Smooth muscle cell of the brain vasculature (primary cell): ENCODE measurements at places on chromosomes 1 and 21.
A peak's percentile ranks its signal among the peaks of the same experiment; 100 is the strongest.

DNA sequence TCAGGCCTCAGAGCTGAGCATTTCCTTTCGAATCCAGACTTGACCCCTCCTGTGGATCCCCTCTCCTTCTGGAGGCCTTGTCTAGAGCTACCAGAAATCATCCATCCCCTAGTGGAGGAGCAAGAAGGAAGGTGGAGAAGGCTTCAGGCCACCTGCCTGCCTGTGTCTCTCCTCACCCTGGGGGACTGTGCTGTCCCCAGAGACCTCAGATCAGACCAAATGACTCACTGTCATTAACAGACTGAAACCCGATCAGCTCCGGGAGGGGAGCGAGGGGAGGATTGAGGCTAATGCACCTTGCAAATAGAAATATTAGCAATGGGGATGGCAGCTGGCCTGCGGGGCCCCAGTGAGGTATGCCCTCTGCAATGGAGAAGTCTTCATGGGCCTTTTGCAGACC is 2.1 kb downstream of the MYBPH start:
- no peak for DNase-seq

- no peak for DNase-seq
Observed at GRCh38 chr1:75720820-75721219, 3.7 kb upstream of the ACADM start.

GRCh38 chr1:28197682-28198415 is 21.4 kb upstream of the PTAFR start:
- no peak for DNase-seq

GRCh38 chr1:101282314-101283038 is 45.7 kb downstream of the S1PR1 start:
- DNase-seq = peak; percentile 31

DNA sequence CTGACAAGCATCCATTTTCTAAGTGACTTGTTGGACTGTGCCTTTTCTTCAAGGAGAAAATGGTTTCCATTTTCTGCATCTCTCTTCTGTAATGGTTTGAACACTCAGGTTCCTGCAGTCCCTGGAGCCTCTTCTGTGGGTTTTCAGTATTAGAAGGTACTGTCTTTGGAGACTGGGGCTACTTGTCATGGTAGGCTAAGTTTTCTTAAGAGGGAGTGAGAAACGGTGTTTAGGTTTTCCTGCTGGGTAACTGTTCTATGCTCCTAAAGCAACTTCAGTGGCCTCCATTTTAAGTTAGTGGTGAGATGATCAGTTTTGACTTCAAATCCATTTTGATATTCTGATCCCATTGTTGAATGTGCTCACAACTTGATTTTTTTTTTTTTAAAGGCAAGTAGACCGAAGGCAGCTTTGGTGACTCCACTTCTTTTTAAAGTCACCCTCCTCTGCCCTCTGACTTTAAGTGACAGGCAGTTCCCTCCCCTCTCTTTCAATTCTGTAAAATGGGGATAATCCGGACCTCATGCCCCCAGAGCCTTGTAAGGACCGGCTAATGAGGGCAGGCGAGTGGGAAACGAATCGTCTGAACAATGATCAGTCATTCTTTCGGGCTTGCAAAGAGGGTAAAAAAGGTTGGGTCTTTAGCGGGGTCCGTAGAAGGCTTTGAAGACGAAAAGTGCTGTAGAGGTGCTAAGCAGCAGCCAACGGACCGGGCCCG is 1.0 kb upstream of the ARID1A start:
- no peak for DNase-seq

GRCh38 chr1:39800471-39800835 is 11.8 kb upstream of the BMP8B start:
- no peak for DNase-seq

- DNase-seq = no peak
Observed at GRCh38 chr21:43015906-43016540, 41.7 kb downstream of the PKNOX1 start.

GRCh38 chr1:30191154-30191702 is 532.2 kb downstream of the MATN1 start:
- no peak for DNase-seq

DNA sequence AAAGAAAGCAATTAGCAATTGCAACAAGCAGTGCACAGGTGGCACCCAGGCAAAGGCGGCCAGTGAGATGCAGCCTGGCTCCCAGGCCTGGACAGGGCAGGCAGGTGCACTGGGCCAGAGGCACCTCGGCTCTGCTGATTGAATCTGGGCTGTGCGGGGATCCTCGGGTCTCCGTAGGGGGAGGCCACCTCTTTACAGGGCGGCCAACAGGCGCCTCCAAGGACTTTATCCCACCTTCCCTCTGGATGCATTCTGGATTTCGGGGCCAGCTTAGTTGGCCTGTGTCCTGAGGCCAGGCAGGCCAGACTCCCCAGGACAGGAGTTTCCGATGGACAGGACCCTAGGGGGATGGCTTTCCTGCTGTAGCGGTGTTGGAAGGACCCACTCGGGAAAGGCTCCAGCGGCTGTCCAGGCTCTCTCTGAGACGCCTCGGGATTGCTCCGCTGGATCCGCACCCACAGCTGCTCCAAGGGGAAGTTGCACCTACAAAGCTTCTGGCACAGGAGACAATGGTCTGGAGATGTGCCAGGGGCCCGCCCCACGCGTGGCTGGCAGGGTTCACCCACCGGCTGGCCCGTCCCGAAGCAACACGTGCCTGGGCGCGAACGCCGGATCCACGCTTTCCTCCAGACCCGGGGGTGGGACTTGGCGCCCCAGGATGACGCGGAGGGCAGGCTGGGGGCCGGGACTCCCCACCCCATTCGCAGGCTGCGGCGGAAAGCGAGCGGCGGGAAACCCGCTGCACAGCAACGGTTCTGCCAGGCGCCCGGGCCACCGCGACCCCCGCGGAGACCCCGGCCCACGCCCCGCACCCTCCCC is 810 bp downstream of the SLC19A1 start:
- no peak for DNase-seq

DNA sequence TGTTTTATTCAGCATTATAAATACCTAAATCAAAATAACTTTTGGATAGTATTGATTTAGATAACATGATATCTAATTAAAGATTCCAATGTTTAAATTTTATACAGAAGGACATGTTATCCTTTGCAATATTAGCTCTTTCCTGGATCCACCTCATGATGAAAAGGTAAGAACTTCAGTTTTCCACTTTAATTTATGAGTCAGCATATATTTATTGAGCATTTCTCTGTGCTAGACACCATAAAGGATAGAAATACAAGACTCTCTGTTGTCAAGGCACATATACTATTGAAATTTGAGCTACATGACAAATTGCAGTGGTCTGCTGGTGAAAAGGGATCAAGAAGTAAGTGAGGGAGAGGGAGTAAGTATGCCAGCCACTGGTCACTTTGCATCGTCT is 68.1 kb upstream of the EXO1 start:
- no peak for DNase-seq

DNA sequence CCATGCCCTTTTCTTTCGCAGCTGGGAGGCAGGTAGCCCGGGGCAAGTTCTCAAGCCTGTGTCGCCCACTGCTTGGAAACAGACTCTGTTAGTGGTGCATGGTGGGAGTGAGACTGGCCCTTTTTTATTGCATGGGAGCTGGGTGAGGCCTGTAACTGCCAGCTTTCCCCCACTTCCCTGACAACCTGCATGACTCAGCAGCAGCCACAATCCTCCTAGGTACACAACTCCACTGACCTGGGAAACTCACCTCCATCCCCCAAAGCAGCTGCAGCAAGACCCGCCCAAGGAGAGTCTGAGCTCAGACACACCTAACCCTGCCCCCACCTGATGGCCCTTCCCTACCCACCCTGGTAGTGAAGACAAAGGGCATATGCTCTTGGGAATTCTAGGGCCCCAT is 25.8 kb downstream of the PIGP start:
- no peak for DNase-seq

GRCh38 chr1:180154325-180155181 is at the start of gene QSOX1:
TSS of gene QSOX1 (plus strand) at chr1:180154869. CDS start at chr1:180154908, 39 bp downstream.
- DNase-seq = peak; percentile 44

DNA sequence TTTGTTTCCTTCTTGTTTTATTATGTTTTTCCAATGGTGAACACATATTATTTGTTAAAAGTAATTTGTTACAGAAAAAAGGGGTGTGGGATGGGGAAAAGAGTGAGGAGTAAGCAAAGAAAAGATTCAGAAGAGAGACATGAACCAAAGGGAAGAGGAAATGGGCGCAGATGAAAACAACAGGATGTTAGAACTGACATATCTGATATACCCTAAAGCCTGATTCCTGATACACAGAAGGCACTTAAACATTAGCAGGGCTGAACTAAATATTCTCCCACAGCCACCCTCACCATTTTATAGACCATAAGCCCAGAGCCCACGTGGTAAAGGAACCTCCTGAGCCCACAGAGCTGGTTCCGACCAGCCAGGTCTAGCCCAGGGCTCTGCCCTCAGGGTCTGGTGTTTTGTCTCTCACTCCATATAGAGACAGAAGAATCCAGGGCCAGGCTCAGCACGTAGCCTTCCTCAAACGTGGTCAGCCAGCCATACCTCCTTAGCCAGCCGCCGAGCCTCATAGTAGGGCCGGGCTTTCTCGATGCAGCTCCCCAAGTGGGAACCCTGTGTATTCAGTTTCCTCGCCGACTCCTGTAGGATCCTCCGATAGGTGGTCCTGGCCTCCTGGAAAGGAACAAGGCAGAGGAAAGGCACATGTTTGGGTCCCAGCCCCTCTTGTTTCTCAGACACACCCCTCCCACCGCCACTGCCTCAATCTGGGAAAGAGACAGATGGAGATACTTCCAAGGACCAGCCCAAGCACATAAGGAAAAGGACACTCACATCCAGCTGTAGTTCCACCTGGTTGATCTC is 9.5 kb downstream of the SH3BP5L start:
- DNase-seq = no peak

DNA sequence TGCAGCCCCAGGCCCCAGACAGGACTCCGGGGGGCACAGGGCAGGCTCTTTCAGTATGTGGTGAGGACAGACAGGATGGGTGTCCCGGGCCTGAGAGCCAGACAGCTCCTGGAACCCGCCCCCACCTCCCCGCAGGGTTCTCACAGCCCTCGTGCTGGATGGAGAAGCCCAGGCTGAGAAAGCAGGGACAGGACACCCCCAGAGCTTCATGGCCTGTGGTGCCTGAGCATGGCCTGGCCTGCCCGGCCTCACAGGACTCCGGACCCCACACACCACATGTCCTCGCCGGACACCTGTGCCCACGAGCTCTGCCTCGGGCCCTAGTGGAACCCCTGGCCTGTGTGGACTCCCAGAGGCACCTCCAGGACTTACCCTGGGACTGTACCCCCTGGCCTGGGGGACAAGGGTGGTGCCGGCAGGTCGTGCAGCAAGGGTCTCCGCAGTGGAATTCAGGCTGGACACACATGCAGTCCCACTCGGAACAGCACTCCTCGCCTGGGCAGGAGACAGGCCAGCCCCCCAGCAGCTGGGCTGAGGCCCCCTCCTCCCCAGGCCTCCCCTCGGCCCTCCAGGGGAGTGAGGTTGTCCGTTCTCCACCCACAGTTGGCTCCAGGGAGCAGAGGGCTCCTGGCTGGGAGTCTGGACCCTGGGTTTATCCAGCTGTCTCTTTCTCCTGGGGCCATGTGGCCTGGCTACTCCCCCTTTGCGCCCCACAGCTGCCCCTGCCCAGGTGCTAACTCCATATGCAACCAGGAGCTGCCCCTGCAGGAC is 1.2 kb downstream of the TNFRSF18 start:
- no peak for DNase-seq

DNA sequence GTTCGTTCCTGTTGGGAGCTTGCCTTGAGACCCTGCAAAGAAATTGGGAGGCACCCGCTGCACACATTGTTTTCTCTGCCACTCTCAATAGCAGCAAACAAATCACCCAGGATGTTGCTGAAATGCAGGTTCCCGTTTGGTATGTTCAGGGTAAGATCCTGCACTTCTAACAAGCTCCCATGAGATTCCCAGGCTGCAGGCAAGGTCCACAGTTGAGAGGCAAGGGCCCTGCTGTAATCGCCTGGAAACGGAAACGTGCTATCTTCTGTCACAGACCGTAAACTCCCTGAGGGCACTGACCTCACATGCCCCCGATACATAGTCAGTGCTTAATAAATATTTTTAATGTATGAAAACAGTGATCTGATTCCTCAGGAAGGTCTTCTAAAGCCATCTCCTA is 37.8 kb downstream of the XCL1 start:
- DNase-seq = no peak

GRCh38 chr21:26457817-26458216 is 115.3 kb downstream of the CYYR1 start:
- no peak for DNase-seq

DNA sequence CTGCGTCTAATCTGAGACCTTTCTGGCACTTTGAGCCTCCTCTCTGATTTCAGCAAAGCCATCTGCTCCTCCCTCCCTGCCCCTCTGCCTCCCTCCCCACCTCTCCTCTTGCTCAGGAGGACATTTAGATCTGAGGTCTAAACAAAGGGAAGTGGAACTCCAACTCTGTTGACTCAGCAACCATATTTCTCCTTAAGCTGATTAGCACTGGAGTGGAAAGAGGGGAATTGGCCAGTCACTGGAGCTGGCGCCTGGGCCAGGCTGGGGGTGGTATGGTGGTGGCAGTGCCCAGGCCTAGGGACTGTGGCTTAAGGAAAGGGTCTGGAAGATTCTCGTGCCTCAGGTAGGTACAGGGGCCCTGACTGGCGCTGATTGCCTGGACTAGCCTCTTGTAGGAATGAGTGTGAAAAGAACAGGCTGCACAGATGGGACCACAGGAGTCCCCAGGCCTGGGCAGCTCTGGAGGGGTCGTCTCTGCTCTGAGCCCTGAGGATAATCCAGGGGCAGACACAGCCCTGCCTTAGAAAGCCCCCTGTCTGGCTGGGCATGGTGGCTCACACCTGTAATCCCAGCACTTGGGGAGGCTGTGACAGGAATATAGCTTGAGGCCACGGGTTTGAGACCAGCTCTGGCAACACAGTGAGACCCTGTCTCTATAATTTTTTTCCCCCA is 11.9 kb downstream of the SH2D2A start:
- DNase-seq = no peak

DNA sequence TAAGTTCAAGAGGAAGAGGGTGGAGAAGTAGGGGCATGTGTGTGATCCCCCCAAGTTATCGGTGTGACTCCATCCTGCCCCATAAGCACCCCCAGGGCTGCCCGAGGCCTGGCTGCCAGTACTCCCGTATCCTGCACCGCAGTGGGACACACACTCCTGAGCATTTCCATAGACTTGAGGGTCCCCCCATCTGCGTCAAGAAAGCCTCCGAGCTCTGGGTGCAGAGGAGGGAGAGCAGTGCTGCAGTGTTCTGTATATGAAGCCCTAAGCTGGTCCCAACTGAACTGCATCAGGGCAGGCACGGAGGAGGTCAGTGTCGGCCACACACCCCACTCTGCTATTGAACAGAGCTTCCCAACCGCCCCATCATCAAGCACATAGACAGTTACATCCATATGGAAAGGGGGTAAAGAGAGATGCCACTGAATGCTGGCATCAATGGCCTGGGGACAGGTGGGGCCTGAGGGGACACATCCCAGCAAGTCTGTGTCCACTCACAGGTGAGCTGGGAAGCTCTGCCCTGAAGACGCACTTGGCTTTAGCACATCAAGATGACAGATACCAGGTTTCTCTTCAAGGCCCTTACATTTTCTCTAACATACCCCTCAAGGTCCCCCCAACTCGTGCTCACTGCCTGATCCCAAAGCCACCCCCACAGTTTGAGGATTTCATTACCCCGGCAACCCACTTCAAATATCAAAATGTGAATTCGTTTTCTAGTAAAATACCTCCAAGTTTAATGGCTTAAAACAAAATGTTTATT is 64.3 kb downstream of the EVA1C start:
- DNase-seq = no peak
